H7 (cell line): ENCODE measurements at places on chromosomes 6 and 20.

DNA sequence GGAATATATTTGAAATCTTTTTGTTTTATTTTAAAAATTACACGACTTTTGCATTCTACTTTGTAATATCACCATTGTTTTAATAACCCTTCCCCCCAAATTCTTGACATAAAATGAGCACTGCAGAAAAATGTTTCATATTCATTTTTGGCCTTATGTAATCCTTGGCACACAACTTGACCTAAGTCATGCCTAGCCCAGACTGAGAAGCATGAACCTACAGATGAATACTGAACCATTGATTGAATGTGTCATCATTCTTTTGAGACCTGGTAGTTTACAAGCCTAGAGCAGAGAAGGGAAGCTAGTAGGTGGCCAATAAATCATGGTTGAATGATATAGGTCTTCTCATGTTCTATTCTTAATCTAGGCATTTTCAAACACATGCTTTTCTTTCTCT is 89.4 kb upstream of the EDN1 start:
- DNase-seq = no peak

DNA sequence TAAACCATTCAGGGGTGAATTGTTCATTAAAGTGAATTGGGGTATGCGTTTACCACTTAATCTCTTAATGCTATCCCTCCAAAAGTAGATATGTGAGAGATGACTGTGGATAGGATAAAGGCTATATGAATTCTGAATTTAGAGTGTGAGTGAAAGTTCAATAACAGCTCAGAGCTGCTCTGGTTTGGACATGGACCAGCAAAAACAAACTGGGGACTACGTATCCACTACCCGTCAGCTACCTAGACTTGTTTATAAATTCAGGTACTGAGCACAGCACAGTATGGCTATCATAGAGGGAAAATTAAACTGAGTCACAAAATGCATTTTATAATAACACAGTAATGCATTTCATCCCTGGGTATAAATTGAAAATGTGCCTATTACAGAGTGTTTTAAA is 44.4 kb downstream of the HDDC2 start:
- no peak for DNase-seq

DNA sequence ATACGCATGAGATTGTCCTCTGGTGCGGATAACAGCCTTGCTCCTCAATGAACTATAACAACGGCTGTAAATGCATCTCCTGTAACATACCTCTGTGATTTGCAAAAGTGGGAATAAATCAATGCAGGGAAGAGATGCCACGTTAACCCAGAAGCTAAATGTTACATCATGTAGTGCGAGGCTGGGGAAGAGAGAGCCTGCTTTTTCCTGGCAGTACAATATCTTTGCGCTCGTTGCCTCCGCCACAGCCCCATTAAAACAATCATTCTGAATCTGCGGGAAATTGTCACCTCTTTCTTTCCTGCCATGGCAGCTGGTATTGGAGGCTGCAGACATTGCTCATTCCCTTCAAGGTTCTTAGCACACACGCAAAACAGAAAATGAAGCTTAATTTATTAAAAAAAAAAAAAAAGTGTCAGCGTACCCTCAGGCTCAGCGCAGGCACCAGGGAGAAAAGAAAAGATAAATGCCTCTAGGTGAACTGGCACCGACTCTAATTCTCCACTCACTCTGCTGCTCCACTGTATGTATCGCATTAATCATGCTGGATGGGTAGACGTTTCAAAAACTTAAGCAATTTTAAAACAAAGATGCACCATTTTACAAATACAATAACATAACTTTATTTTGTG is 70.2 kb upstream of the TFB1M start:
- no peak for DNase-seq

DNA sequence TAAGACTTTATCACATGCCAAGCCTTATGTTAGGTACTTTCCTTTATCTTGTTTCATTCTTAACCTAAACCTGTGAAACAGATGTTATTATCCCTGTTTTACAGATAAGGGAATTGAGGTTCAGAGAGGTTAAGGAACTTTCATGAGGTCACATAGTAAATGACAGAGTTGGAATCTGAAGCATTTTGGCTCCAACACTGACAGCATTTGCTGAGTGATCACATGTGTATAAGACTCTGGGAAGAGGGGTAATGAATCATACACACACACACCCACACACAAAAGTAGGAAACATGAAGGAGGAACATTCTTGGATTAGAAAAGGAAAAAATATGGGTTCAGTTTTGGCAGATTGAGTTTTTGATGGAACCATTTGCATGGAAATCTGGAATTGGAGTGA is 212.5 kb downstream of the GJA1 start:
- no peak for DNase-seq

- DNase-seq = no peak
These were observed 31.5 kb upstream of the PAQR8 start for GRCh38 chr6:52330470-52330869.
